ENCODE measurements at places on chromosomes 16 and 17.

DNA sequence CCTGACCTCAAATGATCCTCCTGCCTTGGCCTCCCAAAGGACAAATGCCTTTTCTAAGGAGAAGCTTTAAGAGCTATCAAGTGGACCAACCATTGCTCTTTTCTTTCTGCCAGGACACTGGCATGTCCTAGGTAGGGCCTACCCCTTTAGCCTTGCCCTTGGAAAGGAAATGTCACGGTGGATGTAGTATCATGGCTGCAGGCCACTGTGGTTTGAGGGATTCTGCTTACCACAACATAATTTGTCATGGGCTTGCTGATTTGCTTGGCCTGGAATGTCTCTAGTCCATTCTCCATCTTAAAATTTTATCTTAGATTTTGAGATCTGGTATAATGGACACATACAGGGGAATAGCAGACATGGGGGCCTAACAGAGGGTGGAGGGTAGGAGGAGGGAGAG lies 6.0 kb downstream of the KRT20 start:
- DNase-seq = no peak

DNA sequence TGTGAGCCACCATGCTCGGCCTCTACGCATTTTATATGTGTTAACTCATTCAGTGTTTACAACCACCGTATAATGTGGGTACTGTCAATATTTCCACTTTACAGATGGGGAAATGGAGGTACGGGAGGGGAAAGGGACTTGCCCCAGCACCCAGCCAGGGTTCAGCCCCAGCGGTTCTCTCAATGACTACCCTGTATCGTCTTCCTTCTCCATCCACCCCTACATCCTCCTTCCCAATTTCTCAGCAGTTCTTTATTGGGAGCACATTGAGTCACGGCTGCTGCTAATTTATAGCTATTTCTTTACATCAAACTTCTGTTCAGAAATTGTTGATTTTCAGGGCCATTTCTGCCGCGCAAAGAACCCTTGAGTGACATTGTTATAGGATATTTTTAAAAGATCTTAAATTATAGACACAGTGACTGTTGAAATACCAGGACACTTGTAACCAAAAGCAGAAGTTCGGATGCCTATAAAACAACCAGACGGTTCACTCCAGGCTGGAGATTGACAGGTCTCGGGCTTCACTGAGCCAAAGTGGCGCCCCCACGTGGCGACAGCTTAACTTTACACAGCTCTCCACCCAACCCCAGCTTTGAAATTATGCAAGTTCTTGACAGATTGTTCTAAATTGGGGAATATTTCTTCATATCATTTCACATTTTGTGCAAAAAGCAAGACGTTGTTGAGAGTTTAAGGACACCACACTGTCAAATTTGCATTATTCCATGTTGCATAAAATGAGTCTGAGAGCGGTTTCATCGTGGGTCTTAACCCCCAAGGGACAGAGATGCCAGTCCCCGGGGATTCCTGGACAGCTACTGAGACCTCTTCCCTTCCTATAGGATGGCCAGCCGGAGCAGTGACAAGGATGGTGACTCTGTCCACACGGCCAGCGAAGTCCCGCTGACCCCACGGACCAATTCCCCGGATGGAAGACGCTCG lies 11.8 kb downstream of the SYT17 start:
- no peak for DNase-seq

DNA sequence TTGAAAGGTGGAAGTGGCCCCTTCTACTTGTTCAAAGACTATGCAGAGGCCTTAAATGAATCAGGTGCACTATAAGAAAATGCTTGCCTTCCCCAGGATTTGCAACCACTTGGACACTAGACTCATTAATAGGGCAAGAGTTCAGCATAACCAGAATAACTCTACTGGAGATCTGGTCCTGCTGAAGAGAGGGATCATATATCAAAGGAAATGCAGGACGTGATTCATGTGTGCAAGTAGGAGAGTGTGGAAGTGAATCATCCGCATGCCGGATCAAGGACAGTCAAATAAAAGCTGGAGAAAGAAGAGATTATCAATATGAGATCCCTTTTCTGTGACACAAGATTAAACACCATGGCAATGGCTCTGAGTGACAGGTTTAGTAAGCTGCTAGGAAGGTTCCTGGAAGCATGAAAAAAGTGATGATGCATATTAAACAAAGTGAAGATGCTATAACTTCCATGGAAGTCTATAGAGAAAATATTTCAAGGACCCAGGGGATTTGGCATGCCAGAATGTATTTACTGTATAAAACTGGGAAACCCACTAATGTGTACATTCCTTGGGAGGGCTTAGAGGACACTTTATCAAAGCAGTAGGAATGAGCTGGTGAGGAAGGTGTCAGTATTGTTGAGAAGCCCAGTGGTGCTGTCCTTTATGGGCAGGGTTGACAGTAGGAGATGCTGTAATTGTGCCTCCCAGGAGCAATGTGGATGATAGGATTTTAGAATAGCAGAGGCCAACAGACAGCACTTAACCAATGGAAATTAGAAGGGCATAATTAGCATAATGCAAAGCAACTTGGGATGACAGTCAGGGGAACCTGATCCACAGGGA lies 133.1 kb downstream of the ABCA8 start:
- peak; percentile 69 for DNase-seq

- DNase-seq = no peak
Observed at GRCh38 chr17:27245230-27245696, 48.7 kb upstream of the WSB1 start.

GRCh38 chr16:15976225-15976812 lies 26.9 kb downstream of the ABCC1 start:
- DNase-seq = no peak

DNA sequence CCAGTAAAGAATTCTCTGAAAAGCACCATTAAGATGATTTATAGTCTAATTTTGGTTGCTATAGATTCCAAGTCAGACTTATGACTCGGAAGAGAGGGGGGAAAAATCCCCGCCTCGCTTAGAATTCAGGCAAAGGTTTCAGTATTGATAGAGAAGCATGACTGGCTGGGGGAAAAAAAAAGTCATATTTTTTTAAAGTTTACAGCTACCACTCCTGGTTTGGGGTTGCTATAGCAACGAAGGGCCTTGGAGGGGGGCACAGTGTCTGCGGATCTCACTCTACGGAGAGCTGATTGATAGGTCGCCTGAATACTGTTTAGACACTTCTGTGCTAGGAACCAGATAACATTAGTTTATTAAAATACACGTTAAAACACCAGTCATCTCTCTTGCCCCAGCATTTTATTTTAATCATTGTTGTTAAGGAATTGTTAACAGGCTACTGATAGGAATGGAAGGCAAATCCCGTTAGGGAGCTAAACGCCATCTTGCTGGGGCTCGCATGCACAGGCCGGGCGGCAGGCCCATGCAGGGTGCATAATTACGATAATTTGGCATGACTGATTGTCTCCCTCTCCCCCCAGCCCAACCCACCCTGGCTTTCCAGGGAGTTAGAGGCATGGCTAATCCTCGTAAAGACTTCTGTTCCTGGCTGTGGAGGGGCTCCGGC lies 380.0 kb upstream of the XYLT1 start:
- DNase-seq = no peak

DNA sequence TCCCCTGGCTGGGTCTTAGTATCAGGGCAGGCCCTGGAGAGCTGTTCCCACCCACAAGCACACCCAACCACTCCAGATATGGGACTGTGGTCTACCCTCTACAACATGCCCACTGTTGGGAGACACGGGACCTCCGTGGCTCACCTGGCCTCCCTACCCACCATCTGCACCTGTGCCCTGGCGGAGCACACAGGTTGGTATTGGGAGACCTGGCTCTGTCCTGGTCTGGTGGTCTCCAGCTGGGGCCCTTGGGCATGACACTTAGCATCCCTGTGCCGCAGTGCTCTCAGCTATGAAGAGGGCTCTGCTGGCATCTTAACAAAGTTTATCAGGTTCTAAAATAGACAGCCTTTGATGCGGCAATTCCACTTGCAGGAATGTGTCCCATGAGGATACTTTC lies 5.8 kb downstream of the C16orf95 start:
- no peak for DNase-seq

GRCh38 chr16:2827374-2827791 lies 2.7 kb upstream of the ZG16B start:
- no peak for DNase-seq

GRCh38 chr16:71499775-71500364 lies 10.7 kb upstream of the ZNF19 start:
- no peak for DNase-seq

DNA sequence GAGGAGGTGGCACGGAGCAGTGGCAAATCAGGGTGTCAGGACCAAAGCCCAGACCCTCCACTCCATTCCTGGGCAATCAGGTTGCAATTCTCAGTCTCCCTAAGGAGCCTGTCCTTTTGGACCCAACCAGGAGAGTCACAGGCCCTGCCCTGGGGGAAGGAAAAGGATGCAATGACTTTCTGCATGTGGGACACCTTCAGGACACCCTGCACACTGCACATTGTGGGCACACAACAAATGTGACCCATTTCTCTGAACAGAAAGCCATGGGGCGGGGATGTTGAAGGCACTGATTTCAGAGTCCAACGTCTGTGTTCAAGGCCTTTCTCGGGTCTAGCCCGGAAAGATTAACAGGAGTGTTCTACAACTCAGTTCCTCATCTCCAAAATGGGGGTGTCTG lies 286.2 kb upstream of the FOXF1 start:
- no peak for DNase-seq
